ENCODE measurements at places on chromosomes 1 and 21. TPM values are rescaled to one million over a fixed set of nuclear protein-coding genes. Genes with fewer than 3 reads are reported as not detected.
A peak's percentile ranks its signal among the peaks of the same experiment; 100 is the strongest.

- H3K27me3 ChIP-seq, result no peaks in the 10 kb centered on the region
- no peak overlapping the region for H3K4me3 ChIP-seq
- peaks cover 3% of the 10 kb centered on the region for H3K36me3 ChIP-seq
- no peak overlapping the region for H3K27ac ChIP-seq
- no peak for DNase-seq
- H3K4me1 ChIP-seq, result no peaks in the 10 kb centered on the region
These were observed 45.9 kb downstream of the BTBD8 start for GRCh38 chr1:92126088-92126487.

C1orf94 gene
- total RNA-seq, result not detected

DNM3 gene
- 1.6 TPM for total RNA-seq

SLC45A3 gene
- total RNA-seq, result 0.11 TPM

GBP6 gene
- not detected for total RNA-seq

- no peak for DNase-seq
- H3K4me1 ChIP-seq, result no peaks in the 10 kb centered on the region
- no peak overlapping the region for H3K4me3 ChIP-seq
- no peaks in the 10 kb centered on the region for H3K36me3 ChIP-seq
- H3K27me3 ChIP-seq, result no peaks in the 10 kb centered on the region
These were observed 60.9 kb downstream of the ABL2 start for GRCh38 chr1:179168536-179168935.

GRCh38 chr1:109975718-109976117 is 8.8 kb upstream of the AHCYL1 start:
- DNase-seq, result no peak
- H3K27ac ChIP-seq, result no peak overlapping the region
- no peaks in the 10 kb centered on the region for H3K36me3 ChIP-seq
- no peaks in the 10 kb centered on the region for H3K27me3 ChIP-seq
- peaks cover 2% of the 10 kb centered on the region for H3K4me1 ChIP-seq
- H3K4me3 ChIP-seq, result no peak overlapping the region

- no peaks in the 10 kb centered on the region for H3K27me3 ChIP-seq
- DNase-seq, result peak; percentile 23
- no peak overlapping the region for H3K4me3 ChIP-seq
- H3K4me1 ChIP-seq, result no peaks in the 10 kb centered on the region
- no peaks in the 10 kb centered on the region for H3K36me3 ChIP-seq
These were observed 99.7 kb downstream of the GLIS1 start for GRCh38 chr1:53639251-53639763.

- no peak for DNase-seq
These were observed 121.5 kb downstream of the PSMG1 start for GRCh38 chr21:39061766-39062165.

GRCh38 chr1:183824291-183824690 is 19.4 kb downstream of the RGL1 start:
- no peaks in the 10 kb centered on the region for H3K4me1 ChIP-seq
- no peak overlapping the region for H3K27ac ChIP-seq
- H3K4me3 ChIP-seq, result no peak overlapping the region
- DNase-seq, result no peak
- no peaks in the 10 kb centered on the region for H3K36me3 ChIP-seq

DPT gene
- not detected for total RNA-seq

DNA sequence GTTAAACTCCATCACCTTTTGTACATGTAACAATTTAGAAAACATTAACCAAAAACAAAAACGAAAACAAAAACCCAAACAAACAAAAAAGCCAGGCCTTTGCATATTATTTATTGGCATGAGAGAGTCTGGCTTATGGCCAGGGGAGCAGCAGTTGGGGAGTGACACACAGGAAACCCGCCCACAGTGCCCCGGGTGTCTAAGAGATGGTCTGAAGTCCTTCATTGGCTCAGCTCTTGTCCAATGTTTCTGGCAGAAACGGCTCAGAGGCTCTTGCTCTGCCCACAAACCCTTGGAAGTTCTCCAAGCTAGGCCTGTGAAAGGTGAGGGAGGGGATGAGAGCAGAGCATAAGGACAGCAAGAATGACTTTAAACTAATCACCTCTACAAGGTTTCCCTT is 131.5 kb downstream of the CNIH3 start:
- DNase-seq, result no peak
- H3K27me3 ChIP-seq, result no peaks in the 10 kb centered on the region
- no peak overlapping the region for H3K4me3 ChIP-seq
- no peaks in the 10 kb centered on the region for H3K36me3 ChIP-seq

DNA sequence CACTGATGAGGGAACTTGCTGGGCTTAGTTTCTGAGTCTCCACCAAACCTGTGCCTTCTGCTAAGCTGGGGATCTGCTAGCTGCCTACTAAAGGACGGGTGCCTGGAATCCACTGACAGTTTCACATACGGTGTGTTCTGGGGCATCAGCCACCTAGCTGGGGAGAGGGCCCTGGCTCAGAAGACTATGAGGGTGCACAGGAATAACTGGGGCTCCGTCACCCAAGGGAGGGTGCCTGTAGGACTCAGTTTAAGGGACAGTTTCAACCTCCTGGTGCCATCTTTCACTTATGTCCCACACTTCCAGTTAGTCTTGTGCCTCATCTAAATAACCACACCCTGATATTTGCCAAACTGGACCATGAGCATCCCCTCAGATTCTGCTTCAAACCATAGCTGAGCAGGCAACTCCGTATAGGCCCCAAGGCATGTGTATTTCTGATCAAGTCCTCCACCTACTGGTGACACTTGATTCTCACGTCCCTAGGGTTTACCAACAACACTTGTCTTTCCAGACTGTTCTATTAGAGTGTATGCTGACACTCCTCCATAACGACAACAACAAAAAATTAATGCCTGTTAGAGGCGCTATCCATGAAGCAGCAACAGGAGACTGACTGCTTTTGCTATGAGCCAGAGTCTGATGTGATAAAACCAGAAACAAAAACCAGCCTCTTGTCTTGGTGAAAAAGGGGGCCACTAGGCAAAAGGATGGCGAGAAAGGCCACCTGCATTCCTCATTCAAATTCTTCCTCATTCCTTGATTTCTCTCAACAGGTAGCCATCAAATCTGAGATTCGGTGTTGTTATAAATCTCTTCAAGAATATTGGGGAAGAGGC is 55.0 kb upstream of the PAXBP1 start:
- H3K36me3 ChIP-seq, result no peaks in the 10 kb centered on the region
- H3K27ac ChIP-seq, result no peak overlapping the region
- no peaks in the 10 kb centered on the region for H3K4me1 ChIP-seq
- H3K4me3 ChIP-seq, result no peak overlapping the region
- no peaks in the 10 kb centered on the region for H3K27me3 ChIP-seq
- no peak for DNase-seq

DNA sequence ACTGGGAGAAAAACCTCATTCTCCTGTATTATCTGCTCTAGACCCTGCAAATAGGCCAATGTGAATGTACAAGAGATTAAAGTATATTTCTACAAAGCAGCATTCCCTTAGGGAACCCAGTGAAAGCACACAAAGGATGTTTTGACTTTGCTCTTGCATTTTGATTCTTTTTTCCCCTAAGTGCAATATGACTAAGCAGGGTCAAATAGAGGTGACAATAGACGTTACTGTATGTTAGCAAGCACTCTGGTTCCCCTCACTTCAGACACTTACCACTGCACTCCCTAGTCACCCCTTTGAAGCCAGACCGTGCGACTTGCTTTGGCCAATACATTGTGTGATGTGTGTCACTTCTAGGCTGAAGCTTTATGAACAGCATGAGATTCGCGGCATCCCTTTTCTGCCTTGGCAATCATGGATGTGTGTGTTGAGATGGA is 209.7 kb downstream of the RHOU start:
- no peaks in the 10 kb centered on the region for H3K36me3 ChIP-seq
- no peaks in the 10 kb centered on the region for H3K27me3 ChIP-seq
- H3K27ac ChIP-seq, result no peak overlapping the region
- H3K4me3 ChIP-seq, result no peak overlapping the region

DNA sequence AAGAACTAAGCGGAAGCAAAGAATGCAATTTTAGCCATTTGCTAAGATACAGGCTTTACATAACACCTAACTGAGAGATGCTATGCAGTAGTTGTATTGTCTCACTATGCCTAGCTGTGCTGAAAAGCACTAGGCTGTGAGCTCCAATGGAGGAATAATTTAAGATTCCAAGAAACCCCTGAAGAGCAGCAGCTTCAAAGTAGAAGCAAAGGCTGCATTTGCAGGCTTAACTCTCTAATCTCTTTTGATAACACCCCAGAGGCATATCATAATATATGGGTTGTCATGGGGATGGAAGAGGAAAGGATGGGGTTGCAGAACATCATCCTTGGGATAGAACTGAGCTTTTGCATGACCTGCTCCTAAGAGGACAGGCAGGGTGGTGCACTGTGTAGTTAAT is 102.0 kb downstream of the ERG start:
- H3K4me3 ChIP-seq, result no peak overlapping the region
- no peak overlapping the region for H3K27ac ChIP-seq
- no peaks in the 10 kb centered on the region for H3K4me1 ChIP-seq
- no peaks in the 10 kb centered on the region for H3K36me3 ChIP-seq

SLAMF9 gene
- not detected for total RNA-seq
